ENCODE measurements at places on chromosomes 13 and 19. TPM values are rescaled to one million over a fixed set of nuclear protein-coding genes. Genes with fewer than 3 reads are reported as not detected.

ZMYM5 gene
- total RNA-seq, result 24.7 TPM

DNA sequence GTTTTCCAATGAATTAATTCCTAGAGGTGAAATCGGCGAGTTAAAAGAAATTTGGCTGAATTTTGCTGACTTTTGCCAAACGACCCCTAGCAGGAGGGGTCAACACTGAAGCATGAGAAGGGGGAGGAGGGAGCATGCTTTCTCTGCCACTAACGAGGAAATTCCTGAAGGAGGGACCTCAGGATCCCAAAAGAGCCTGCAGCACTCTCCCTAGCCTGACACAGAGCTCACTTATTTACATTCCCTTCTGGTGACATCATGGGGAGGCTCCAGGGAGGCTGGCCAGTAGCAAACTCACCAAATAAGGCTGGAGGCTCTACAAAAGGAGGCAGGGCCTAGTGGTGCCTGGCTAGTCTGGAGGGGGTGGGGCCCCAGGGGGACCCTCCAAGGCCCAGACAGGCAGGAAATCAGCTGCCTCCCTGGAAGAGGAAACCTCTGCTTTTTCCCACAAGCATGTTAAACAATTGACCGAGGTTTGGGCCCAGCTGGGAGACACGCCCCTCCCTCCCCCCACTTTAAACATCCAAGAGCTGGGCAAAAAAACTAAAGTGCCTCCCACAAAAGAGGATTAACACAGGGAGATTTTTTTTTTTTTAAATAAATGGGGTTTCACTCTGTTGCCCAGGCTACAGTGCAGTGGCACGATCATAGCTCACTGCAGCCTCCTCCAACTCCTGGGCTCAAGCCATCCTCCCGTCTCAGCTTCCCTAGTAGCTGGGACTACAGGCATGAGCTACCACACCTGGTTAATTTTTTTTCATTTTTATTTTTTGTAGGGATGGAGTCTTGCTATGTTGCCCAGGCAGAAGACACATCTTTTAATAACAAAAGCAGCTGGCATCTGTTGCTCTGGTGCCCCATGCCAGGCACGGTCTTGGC is 2.1 kb downstream of the DAPK3 start:
- DNase-seq, result peak; percentile 57

DNA sequence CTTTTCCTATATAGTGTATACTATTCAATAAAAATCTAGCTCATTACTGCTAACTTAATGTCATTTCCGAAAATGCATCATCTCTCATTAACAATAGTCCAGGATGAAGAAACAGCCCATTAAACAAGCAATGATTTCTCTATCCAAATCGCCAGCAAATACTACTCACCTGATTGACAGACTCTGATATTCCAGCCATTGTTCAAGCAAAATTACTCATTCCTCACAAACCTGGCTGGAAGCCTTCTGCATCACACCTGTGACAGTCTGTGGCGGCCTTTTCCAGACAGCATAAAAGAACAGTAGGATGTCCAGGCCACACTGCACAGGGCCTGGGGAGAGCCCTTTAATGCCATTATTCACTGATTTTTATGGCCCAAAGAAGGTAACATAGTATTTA is 115.9 kb downstream of the ABCC4 start:
- DNase-seq, result no peak

- DNase-seq, result no peak
Measured at GRCh38 chr13:84130495-84131114, 248.3 kb upstream of the SLITRK1 start.

DNA sequence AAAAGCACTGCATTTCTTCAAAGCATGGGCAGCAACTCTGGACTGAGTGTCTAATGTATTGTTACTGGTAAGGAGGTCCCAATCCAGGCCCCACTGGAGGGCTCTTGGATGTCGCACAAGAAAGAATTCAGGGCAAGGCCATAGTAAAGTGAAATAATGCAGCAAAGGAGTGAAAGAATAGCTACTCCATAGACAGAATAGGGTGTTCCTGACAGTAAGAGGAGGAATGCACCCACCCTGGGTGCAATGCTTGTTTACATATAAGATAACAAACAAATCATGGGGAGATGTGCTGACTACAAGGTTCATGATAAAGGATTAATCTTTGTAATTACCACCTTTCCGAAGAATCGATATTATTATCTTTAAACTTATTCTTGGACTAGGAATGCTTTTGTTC is 58.8 kb upstream of the ABCC4 start:
- no peak for DNase-seq

DNA sequence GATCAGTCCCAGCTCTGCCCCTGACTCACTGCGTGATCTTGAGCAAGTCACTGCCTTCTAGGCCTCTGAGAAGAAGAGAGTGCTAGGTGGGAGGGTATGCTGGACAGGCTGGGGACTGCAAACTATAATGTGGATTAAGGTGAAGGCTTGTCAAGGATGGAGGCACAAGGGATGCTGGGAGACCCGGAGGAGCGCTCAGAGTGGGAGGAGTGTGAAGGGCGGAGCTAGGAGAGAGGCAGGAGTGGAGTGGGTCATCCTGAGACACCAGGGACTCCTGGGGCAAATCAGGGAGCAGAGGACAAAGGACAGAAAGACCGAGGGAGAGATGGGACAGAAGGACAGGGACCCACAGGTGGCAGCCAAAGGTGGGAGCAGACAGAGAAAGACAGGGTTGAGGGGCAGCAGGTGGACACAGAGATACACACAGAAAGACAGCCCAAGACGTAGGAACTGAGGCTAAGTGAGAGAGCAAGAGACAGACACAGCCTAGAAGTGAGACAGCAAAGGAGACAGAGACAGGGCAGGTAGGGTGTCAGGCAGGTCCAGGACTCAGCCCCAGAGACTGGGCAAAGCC is 2.6 kb downstream of the GRIK5 start:
- no peak for DNase-seq

- peak; percentile 67 for DNase-seq
Measured at GRCh38 chr19:47230054-47230920, 712 bp downstream of the BBC3 start.

DNA sequence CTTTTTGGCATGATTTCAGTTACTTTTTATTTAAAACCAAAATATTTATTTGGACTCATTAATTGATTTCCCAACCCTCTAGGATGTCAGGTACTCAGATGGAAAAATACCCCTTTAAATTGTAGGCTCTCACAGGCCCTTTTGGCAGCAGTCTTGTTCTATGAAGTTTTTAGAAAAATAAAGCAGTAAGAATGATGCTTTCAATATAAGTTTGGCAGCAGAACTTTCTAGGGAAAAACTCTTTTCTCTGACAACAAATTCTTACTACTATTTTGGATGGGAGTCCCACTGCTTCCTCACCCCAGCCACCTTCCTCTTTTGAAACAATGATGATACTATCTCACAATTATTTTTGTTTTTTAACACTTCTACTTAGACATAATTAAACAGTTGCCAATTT is 581.6 kb upstream of the SGCG start:
- no peak for DNase-seq

DNA sequence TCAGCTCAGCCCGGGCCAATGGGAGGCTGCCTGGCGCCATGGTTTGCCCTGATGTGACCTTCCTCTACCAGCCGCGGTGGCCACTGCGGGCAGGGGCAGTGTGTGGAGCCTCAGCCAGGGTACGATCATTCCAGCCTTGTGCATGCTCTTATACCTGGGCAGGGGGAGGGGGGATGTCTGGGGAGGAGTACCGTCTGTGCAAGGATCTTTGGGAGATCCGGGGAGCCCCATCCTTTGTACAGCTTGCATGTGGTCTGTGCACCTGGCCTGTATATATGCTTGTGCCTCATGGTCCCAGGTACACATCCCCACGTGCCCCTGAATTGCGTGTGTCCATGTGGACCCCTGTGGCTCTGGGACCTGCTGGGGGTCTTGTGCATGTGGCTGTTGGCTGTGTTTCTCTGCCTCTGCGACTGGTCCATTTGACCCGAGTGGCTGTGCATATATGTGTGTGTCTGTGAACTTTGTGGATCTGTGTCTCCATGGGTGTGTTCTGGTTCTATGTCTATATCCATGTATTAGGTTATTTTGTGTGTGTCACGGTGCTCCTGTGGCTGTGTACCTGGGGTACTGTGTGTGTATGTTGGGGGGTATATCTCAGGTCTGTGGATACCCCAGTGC is 12.8 kb upstream of the NANOS3 start:
- DNase-seq, result no peak

- DNase-seq, result no peak
Measured at GRCh38 chr19:41554907-41555306, 21.1 kb upstream of the CEACAM21 start.

ZSCAN5B gene
- total RNA-seq, result not detected

CASP14 gene
- total RNA-seq, result not detected

- peak; percentile 30 for DNase-seq
Measured at GRCh38 chr13:112733661-112734379, 44.0 kb downstream of the ATP11A start.

CRB3 gene
- total RNA-seq, result 65.2 TPM

DNA sequence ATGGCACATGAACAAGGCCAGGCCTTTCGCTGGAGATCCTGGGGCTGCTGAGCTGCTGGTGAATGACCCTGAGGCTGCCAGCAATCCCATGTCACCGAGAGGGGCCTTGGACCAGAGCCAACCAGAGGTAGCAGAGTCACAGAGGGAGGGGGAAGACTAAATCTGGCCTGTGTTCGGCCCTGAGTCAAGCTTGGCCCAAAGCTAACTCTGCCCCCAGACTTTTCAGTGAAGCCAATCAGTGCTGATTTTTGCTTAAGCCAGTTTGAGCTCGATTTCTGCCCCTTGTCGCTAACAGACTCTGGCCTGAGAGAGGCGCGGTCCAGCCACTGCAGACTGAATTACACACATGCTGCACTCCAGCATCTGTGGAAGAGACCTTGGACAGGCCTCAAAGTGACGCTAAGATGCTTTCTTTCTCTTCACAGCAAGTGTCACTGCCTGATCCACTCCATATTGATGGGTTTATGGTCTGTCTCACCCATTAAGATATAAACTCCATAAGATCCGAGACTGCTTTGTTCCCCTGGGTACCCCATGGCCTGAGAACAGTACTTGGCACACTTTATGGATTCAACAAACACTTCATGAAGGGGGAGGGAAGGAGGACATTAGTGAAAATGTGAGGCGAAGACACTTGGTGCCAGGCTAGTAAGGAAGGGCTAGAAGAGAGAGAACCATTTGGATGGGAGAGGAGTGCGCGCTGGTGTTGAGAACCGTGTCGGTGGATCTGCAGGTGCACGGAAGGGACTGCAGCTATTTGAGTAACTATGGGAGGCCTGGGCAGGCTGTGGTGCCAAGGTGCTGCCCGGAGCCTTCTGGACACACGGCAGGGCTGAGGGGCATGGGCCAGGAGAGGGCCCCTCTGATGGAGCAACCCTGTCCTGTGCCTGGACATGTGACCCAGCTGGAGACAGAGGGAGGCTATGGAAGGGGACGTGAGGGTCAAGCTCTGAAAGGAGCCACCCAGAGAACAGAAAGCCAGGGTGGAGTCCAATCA is 17.6 kb downstream of the RANBP3 start:
- peak; percentile 59 for DNase-seq

PRSS57 gene
- total RNA-seq, result not detected

- DNase-seq, result no peak
Measured at GRCh38 chr19:42521346-42522030, 6.8 kb downstream of the CEACAM1 start.

RNF17 gene
- total RNA-seq, result 0.13 TPM

GRCh38 chr19:21483589-21484170 is 21.7 kb upstream of the ZNF429 start:
- peak; percentile 60 for DNase-seq

DNA sequence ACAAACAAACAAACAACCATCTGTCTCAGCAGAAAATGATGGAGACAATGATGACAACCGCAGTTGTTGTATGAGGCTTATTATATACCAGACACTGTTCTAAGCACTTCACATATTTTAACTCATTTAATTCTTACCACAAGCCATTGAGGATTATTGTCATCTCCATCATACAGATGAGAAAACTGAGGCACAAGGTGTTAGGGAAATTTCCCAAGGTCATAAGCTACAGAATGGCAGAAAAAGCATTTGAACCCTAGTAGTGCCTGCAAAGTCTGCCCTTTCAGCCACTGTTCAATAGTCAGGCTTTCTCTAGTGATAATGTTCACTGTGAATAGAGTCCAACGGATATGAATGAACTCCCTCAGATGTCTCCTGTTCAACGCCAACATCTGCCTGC is 60.1 kb downstream of the GPALPP1 start:
- DNase-seq, result no peak

- DNase-seq, result no peak
Measured at GRCh38 chr19:51740356-51740755, 11.3 kb downstream of the FPR1 start.

- no peak for DNase-seq
Measured at GRCh38 chr13:31276421-31276820, 76.6 kb downstream of the B3GLCT start.

- DNase-seq, result no peak
Measured at GRCh38 chr13:111470933-111471332, 150.5 kb downstream of the TEX29 start.

DNA sequence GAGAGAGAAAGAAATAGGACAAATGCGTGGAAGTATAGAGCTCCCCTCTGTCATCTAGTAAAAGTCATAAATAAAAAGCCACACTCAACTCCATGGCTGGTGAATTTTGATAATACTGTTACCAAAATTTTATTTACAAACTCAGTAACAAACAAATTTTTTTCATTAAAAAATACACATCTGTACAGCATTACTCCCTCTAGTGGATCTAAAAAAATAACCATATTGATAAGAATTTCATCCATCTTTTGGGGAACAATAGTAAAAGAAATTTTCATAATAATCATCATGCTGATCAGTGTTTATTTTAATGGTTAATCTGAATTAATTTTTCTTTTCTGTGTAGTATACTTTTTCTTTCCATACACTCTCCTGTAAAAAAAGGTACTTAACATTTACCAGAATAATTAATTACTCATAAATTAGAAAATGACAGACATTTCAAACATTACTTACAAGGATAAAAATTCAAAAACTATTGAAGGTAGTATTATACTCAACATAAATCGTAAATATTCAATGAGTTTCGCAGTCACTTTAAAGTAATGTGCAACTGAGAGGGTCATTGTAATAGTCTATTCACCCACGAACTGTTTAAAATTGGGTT is 173.5 kb upstream of the LSM14A start:
- DNase-seq, result no peak

GRCh38 chr19:31330761-31331160 is 18.5 kb downstream of the TSHZ3 start:
- DNase-seq, result no peak

DNA sequence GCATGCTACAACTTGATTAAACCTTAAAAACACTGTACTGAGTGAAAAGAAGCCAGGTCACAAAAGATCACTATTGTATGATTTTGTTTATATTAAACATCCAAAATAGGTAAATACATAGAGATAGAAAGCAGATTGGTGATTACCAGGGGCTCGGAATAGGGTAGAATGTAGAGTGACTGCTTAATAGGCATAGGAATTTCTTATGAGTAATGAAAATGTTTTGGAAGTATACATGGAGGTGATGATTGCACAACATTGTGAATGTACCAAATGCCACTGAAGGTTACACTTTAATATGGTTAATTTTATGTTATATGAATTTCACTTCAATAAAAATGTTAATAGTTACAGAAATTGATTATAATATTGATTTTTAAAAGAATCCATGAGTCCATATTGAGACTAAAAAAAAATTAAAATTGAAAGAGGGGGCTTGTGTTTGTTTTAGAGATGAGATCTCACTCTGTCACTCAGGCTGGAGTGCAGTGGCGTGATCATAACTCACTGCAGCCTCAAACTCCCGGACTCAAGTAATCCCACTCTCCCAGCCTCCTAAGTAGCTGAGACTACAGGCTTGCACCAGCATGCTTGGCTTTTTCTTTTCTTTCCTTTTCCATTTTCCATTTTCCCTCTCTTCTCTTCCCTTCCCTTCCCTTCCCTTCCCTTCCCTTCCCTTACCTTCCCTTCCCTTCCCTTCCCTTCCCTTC is 85.1 kb downstream of the FNDC3A start:
- DNase-seq, result no peak

Measured in thyroid gland (tissue), 4 donors.